ENCODE measurements at places on chromosomes 13 and 19.

DNA sequence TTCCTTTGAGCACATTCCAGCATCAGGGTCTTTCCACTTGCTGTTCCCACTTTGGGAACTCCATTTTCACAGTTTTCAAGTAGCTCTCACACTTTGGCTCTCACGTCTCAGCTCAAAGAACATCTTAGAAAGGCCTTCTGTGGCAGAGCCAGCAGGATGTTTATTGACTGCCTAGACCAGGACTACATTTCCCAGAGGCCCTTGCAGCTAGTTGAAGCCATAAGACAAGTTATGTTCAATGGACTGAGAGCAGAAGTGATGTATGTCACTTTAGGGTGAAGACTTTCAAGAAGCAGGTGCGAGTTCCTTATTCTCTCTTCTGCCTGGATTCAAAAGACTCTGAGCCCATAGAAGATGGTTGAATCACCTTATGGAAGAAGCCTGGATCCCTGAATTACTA is 4.3 kb upstream of the HAUS5 start:
- DNase-seq: no peak

DNA sequence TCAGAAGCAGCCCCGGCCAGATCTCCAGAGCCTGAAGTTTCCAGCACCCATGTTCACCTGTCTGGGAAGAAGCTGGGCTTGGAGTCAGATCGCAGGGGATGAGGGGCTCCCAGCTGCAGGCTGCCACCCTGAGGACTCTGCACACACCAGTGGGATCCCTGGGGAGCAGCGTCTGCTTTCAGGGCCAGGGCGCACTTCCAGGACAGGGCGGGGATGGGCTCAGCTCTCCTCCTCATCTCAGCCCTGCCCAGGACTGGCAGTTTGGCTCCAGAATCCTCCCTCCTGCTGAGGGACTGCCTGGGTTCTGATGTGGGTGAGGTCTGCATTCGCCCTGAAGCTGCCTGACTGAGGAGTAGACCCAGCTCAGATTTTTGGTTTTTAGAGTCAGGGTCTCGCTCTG is 3.5 kb downstream of the SLC7A9 start:
- no peak for DNase-seq

GRCh38 chr13:23644126-23644419 is 73.9 kb downstream of the TNFRSF19 start:
- DNase-seq: no peak

DNA sequence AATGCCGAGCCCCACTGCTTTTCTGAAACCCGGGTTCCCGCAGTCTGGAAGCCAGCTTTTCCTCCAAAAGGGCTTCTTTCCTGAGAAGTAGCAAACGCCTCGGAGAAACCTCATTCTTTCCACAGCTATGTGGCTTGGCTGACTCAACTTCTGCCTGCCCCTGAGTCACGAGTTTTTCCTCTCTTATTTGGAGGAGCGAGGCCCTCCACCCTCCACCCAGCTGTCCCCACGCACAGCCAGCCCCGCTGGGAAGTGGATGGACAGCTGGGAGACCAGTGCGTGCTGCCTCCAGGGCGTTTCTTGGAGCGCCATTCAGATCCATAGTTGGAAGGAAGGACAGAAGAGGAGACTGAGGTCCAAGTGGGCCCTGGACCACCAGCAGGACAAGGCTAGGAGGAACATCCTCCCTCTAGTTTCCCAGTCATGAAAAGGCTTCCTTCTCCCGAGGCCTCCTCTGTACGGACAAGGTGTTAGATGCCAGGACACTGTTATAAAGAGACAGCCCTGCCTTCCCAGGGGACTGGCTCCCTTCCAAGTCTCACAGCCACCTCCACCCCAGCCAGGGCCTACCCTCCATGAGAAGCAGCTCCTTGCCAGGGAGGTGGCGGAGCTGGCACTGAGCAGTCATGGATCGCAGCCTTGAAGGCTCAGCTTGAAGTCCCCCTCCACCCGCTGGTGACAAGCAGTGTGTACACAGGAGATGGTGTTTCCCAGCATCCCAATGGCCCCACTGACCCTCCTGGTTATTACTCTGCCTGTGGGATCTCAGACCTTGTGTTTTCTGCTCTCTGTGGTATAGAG is 2.5 kb upstream of the PLEKHF1 start:
- DNase-seq: no peak

DNA sequence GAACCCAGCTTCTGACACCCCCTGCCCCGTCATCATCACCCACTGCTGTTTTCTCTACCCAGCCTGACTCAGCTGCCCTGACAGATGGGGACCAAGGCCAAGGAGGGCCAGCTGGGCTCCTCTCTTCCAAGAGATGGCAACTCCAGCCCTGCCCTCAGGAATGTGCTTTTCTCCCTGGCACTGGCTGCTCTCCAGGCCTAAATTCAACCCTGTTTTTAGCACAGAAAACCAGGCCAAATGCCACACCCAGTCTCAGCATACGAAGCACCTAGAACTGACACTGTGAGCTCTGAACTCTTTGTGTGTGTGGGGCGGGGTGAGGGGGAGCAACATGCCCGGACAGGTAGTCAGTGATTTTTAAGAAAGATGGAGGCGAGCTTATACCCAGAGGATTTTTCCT is 23.4 kb upstream of the IGFL1 start:
- DNase-seq: no peak

DNA sequence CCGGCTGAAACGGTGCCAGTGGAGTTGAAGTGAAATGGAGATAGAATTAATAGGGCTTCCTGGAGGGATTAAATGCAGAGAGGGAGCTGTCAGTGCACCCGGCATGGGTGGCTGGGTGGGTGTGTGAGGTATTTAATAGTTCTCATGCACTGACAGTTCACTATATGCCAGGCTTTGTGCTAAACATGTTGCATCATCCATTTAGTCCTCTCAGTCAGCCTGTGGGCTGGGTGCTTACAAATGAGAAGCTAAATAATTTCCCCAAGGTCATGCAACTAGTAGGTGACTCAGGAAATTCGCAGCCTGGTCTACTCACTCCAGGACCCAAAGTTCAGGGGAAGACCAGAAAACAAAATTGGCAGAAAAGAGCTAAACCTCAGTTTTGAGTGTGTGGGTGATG is 63.5 kb upstream of the SPATA13 start:
- no peak for DNase-seq

DNA sequence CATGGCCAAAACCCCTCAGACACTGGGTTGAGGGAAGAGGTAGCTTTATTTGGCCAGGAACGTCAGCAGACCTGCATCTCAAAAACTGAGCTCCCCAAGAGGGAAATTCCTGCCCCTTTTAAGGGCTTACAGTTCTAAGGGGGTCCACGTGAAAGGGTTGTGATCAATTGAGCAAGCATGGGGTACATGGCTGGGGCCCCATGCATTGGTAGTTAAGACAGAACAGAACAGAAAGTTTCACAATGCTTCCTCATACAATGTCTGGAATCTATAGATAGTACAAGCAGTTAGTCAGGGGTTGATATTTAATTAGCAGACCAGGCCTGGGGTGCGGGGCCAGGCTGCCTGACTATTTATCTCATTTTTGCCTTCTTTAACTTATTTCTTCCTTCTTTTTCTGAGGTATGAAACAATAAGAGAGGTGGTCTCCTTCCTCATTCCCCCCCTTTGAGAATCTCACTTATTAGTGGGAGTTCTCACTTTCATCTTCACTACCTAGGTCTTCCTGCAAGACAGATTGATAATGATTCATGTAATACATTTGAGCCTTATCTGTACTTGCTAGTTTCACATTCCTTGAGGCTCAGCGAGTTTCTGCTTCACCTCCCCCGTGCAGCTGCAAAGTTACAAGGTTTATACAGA is 84.8 kb downstream of the SLC25A15 start:
- DNase-seq: no peak

GRCh38 chr13:40211586-40211968 is 454.9 kb downstream of the FOXO1 start:
- DNase-seq: no peak

DNA sequence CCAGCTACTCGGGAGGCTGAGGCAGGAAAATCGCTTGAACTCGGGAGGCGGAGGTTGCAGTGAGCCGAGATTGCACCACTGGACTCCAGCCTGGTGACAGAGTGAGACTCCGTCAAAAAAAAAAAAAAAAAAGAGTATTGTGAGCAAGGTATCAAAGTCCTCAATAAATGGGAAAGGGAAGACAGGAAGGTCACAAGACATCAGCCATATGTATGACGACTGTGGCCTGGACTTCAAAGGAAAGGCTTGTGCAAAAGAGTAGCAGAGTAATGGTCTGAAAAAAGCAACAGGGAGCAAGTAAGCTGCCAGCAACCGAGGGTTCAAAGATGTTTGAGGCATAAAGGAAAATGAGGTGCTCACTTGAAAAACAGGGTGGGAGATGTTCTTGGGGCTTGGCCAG is 116.0 kb upstream of the WASF3 start:
- DNase-seq: no peak

DNA sequence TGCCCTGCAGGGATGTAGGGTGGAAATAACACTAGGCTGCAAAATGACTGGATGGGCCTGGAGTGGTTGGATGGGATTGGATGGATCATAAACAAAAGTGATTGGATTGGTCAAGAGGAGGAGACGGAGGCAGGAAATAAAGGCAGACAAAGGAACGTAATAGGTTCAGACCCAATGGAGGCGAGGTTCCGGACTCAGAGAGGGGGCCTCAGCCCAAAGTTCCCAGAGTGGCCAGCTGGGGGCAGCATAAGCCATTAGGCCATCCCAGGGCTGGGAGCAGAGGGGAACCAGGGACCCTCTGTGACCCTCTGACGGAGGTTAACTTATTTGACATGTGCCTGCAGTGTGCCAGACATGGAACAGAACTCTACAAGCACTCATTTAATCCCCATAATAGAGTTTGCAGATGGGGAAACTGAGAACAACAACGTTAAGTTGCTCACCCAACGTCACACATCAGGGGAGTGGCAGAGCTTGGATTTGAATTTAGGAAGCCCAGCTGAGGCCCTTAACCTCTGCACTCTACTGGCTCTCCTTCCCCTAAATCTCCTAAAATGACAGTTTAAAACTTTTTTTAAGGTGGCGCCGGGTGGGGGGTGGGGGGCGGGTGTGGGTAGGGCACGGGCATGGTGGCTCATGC is 15.3 kb upstream of the MAP1S start:
- no peak for DNase-seq

DNA sequence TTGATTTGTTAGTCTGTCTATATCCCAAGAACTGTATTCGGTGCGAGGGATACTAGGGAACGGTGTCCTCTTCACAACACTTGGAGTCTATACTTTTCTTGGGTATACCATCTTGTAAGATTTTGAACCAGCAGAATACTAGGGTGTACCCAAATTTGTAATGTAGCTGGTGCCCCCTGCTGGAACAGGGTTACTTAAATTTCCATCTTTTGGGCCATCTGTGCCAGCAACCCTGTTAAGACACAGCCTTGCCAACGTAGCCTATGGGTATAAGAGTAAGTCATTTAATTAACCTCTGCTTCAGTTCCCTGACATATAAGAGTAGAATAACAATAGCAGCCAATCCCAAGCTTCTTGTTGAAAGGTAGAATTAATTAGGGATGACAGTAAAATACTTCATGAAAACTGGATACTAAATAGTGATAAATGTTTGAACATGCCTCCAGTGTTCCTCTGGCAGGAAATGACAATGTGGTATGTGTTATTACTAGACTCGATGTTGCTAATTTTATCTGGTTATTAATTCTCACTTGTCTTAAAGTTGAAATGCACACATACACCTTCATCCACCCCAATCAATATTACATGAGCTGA is 607.6 kb downstream of the FGF9 start:
- DNase-seq: peak; percentile 62

DNA sequence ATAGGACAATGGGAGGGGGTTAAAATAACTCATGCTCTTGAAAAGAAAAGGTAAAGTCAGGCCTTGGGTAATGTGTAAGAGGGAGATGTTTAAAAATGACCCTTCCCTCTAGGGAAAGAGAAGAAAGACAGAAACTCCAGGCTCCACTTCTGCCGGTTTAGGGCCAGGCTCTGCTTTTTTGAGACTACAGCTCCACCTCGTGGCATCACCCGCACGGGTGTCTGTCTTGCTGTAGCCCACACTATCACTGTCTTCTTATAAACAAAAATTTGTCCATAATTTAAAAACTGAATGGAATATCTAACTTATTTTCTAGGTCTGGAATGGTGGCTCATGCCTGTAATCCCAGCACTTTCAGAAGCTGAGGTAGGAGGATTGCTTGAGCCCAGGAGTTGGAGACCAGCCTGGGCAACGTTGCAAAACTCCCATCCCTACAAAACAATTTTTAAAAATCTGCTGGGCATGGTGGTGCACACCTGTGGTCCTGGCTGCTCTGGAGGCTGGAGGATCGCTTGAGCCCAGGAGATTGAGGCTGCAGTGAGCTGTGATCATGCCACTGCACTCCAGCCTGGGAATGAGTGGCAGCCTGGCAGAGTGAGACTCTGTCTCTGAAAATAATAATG is 65.1 kb upstream of the GTF3A start:
- peak; percentile 49 for DNase-seq
